DMS79 (cell line): ENCODE measurements at places on chromosomes 2 and 18.

GRCh38 chr18:28541934-28542333, 365.0 kb upstream of the CDH2 start:
- DNase-seq = no peak

GRCh38 chr18:45657357-45658335, 42.4 kb downstream of the SLC14A2 start:
- no peak for DNase-seq

DNA sequence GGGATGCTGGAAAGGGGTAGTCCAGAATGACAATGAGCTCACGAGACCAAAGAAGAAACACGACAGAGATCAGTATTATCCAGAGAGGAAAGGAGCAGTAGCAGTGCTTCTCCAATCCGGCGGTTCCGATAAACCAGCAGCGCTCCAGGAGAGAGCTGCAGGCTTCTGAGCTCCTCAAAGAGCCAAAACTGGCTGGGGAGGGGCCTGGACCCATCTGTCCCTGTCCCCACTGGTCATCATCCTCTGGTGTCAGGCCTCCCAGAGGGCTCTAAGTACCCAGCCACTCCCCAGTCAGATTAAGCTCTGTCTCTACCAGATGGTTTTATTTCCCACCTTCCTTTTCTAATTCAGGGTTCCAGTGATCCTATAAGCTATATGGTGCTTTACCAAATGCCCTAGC, 23.2 kb downstream of the DNAJC27 start:
- no peak for DNase-seq

GRCh38 chr18:62987055-62987830, 271.9 kb downstream of the PHLPP1 start:
- no peak for DNase-seq

DNA sequence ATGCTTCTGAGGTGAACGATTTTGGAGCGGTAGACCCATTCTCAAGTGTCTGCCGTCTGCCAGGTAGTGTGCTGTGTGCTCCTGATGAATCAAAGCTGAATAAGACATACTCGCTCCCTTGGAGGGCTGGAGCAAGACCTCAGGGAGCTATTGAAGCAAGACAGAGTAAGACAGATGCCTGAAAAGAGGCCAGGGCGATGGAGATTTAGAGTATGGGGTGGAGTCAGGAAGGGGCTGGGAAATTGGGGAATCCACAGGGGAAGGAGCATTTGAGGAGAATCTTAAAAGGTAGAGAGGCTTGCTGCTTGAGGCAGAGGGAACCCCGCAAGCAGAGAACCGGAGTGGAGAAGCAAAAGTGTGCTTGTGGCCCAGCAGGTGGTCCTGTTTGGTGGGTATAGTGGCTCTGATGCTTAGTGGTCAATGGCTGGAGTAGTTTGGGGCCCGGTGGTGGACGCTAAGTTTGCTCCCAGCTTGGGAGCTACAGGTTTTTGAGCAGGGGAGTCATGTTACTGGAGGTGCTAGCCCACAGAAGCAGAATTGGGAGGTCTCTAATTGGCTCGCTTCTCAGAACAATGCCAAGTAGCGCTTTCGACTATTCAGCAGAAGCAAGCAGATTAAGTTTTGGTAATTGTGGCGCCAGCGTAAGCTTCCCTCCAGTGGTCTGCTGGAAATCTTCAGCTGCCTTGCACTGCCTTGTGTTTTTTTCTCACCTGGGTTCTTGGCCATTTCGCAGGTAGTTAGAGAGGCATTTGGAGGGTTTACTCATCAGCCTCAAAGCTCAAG, 2.0 kb downstream of the CNNM4 start:
- DNase-seq = peak; percentile 68

GRCh38 chr2:152154462-152154861, 21.1 kb downstream of the STAM2 start:
- no peak for DNase-seq

DNA sequence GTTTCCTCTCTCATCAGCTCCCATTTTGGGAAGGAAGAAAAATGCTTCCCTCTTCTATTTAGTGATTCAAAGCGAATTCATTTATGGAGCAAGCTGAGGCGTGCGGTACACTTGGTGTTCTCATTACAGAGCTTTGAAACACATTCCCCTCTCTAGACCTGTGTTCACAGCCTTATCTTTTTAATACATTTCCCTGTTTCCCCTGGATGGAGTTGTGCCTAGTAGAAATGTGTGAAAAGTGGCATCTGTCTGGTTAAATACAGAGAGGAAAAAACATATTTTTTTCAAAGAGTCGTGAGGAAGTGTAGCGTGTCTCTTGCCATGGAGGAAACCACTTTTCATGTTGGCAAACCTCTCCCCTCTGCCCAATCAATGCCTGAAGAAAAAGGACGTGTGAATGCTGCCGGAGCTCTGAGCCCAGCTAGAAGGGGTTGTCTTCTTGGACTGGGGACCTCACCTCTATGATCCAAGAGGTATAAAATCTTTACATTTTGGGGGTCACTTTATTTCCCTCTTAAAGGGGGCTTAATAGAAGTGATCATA, 52.4 kb downstream of the DPP4 start:
- no peak for DNase-seq

GRCh38 chr2:180872255-180872654, 108.2 kb upstream of the UBE2E3 start:
- DNase-seq = no peak

DNA sequence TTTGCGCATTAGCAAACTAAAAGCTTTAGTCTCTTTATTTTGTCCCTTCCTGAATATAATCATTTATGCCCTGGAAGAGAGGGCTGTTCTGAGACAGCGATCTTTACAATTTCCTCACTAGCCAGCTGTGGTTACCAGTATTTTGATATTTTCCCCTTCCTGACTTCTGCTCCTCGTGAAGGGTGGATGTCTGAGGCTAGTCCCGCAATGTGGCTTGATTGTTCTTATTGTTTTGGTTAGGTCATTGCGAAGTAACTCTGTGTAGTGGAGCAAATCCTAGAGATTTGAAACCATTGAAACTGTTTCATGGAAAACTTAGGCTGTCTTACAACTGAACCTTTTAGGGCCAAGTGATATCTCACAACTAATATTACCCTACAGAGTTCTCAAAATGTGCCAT, 2.4 kb downstream of the MRPL33 start:
- DNase-seq = no peak

GRCh38 chr2:66875941-66876462, 441.1 kb downstream of the MEIS1 start:
- DNase-seq = no peak

GRCh38 chr2:34523958-34524514, 924.9 kb upstream of the FAM98A start:
- DNase-seq = no peak

- no peak for DNase-seq
Observed at GRCh38 chr18:50179465-50179864, 15.5 kb downstream of the MYO5B start.

- no peak for DNase-seq
Observed at GRCh38 chr2:189515264-189515663, 65.3 kb downstream of the SLC40A1 start.

- DNase-seq = no peak
Observed at GRCh38 chr2:104976603-104977120, 61.2 kb upstream of the MRPS9 start.

- DNase-seq = peak; percentile 0
Observed at GRCh38 chr2:57516698-57517340, 529.8 kb upstream of the VRK2 start.

GRCh38 chr2:73177645-73178255, 24.6 kb upstream of the NOTO start:
- no peak for DNase-seq

DNA sequence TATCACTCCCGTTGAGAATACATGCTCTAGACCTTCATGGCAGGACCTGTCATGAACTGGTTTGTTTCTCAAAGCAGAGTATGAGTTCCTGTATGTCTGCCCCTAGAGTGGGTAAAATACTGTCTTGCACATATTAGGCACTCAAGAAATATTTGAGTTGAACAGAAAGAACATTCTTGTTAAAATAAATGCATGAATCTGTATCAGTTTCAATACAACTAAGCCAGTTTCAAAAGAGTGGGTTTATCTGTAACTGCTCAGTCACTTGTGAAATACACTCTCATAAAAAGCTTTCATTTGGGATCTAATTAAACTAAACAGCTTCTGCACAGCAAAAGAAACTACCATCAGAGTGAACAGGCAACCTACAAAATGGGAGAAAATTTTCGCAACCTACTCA, 69.2 kb downstream of the RFTN2 start:
- DNase-seq = no peak

DNA sequence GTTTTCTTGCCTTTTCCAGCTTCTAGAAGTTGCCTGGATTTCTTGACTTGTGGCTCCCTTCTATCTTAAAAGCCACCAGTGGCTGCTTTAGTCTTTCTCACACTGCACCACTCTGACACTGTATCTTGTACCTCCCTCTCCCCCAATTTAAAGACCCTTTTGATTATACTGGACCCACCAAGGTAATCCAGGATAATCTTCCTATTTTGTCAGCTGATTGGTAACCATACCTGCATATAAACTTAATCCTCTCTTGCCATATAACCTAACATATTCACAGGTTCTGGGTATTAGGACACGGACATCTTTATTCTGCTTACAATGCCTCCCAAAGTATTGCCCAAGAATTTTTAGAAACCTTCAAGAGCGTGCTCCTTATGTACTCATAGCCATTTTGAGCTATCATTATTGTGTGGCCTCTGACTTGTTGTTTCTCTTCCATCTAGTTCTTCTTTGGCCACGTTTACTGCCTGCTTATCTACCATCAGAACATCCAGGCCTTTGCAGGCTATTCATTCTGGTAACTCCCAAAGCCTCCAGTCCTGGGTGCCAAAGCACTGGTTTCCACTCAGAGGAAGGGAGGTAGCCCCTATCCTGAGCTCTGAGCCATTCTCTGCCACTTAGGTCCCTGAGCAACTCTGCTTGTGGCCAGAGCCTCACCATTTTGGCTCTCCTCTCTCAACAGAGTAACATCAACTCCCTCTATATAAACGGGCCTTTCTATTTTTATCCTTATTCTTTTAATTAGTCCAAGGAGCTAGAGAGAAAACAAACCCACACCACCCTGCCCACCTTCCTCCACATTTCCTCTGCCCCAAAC, 70.8 kb downstream of the MYO3B start:
- no peak for DNase-seq

GRCh38 chr2:220276741-220277444, 649.5 kb downstream of the SLC4A3 start:
- DNase-seq = no peak

DNA sequence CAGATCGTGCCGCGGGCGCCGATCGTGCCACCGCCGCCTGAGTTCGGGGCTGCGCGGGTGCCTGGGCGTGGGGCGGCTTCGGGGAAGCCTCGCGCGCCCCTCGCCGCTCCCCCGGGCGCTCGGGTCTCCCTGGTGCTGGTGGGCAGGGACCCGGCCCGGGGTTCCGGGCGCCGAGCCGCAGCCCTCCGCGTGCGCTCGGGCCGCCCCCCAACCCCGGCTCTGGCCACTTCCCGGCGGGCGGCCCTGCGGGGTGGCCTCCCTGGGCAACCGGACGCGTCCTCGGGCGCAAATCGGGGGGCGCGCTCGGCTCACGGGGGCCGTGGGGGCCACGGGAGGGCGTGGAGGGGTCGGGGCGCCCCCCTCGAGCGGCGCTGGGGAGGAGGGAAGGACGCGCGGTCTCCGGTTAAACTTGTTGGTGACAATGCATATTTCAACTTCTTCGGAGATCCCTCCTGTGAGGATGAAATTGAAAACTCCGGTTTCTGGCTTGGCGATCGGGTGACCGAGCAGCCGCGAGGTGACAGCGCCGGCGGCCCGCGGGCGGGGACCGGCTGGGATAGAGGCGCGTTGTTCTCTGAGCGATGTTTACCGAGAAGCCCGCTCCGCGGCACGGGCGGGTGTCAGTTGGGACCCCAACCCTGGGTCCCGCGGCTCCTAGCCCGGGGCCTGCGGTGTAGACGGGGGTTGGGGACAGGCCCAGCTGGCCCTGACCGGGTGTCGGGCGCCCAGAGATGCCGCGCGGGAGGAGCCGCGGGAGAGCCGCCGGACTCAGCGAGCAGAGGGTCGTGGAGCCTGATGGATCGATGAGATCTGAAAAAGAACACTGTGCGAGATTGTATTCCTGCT, 676 bp downstream of the SH3BP4 start:
- DNase-seq = no peak

GRCh38 chr2:26807788-26808460, 22.1 kb downstream of the CENPA start:
- DNase-seq = no peak

- no peak for DNase-seq
Observed at GRCh38 chr2:8176887-8177286, 505.0 kb upstream of the ID2 start.

DNA sequence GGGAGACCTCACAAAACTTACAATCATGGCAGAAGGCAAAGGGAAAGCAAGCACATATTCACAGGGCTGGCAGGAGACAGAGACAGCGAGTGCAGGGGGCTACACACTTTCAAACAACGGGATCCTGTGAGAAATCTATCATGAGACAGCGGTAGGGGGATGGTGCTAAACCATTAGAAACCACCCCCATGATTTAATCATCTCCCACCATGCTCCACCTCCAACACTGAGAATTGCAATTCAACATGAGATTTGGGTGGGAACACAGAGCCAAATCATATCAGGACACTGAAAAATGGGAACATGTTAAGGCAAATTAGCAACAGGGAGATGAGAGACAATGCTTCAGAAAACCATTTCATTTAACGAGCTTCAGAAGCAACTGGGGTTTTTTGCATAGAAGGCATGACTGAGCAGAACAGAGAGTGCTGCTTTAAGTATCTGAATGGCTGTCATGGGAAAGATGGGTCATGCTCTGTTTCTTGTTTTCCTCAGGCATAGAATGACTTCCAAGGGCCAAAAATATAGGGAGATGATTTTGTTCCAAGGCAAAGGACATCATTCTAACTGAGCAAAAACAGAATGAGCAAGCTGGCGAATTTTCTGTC, 100.8 kb upstream of the MAP2 start:
- DNase-seq = no peak

- no peak for DNase-seq
Observed at GRCh38 chr2:96872591-96873349, 2.9 kb upstream of the SEMA4C start.

DNA sequence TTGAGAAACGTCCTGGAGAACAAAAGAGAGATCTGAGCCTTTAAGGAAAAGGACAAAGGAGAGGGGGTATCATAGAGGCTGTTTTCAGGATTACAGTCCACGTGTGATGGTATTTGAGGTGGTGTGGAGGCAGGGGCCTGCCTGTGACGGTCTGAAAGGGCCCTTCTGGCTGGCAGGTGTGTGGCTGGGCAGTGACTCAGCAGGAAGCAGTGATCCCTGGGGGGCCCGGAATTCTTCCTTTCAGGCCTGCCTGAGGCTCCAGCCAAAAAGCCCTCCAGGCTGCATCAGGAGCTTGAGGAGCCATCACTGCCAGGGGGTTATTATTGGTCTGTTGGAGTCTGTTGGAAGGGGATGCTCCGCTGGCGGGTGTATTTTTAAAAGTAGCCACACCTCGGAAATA, 97.2 kb upstream of the TMEM18 start:
- DNase-seq = no peak

- no peak for DNase-seq
Observed at GRCh38 chr2:237137626-237138323, 52.1 kb downstream of the COPS8 start.

- peak; percentile 9 for DNase-seq
Observed at GRCh38 chr2:151437630-151438029, 27.9 kb downstream of the RIF1 start.

DNA sequence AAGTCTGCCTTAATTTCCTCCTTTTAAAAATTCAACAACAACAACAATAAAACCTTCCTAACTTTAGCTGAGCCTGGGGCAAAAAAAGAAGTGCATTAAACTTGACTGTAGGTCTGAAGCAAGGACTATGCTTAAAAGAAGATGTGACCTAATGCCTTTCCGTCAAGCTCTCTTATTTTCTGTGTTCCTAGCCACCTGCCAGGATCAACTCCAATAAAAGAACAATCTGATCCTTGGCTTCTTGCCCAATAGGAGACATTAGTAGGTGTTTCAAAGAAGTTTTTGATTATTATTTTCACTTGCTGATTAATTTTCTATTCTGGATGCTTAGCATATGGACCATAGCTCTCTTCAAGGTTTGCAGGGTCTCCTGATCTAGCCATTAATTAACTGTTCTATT, 237.5 kb downstream of the STK39 start:
- DNase-seq = no peak
